ENCODE measurements at places on chromosomes 7 and 10. TPM values are rescaled to one million over a fixed set of nuclear protein-coding genes. Genes with fewer than 3 reads are reported as not detected.

Gene APBB1IP
- 0.16 TPM for total RNA-seq

Gene MYOZ1
- 0.35 TPM for total RNA-seq

Gene KIAA1217
- 166 TPM for total RNA-seq

Gene DMBT1
- not detected for total RNA-seq

Gene PTPRZ1
- not detected for total RNA-seq
